ENCODE measurements at places on chromosomes 5 and 9.

GRCh38 chr5:147234825-147235635 lies at the start of gene STK32A:
Gene STK32A, plus strand, starts transcription at chr5:147235026. Its CDS starts 4,609 bp downstream, at chr5:147239635.
- DNase-seq: no peak

- DNase-seq: no peak
Observed at GRCh38 chr5:143194206-143194605, 209.3 kb downstream of the NR3C1 start.

DNA sequence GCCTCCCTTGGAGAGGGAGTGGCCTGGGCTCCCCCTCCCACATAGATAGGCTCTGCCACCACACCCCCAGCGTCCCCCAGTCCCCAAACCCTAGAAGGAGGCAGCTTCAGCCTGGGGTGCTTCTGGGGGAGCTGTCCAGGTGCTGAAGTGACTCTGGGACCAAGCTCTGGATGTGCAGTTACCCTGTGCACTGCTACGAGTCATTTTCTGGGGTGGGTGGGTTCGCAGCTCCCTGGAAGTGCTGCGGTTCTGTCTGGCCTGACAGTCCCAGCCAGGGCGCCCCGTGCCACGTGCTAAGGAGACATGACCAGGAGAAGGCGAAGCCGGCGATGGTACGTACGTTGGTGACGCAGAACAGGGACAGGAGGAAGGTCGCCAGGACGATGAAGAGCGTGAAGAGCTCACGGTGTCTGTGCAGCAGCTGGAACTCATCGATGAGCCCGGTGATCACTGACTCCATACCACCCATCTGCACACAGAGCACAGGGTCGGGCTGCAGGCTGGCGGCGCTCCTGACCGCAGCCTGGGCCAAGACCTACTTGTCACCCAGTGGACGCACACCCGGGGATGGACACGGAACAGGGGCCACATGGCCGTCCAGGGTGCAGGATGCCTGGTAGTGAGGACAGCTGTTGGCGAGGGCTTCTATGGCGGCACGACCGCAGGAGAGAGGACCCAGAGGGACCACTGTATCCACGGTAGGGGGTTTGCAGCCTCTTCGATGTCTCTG lies 35.7 kb downstream of the SLC6A3 start:
- no peak for DNase-seq

DNA sequence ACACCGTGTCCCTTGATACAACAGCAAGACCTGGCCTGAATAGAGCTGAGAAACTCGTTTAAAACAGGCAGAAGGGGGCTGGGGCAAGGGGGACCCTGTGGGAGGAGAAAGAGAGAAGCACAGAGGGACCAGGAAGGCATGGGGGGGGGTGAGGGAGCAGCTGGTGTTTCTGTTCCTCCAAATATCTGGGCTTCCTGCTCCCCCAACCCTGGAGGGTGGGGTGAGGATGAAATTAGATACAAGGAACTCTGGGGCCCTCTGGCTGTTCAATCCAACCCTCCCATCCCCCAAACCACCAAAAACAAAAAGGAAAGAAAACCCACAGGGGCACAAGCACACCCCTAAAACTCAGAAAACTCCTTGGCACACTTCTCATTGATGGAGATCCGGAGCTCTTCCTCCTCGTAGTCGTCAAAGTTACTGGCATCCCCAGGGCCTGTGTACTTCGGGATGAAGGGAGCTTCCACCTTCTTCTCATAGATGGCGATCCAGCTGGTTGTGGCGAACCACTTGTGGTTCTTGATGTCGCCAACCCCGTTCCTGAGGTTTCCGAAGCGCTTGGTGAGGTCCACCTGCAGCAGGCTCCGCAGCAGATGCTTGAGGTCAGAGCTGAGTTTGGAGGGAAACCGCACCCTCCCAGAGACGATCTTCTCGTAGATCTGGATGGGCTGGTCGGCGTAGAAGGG lies 1.1 kb downstream of the PRKACG start:
- no peak for DNase-seq

DNA sequence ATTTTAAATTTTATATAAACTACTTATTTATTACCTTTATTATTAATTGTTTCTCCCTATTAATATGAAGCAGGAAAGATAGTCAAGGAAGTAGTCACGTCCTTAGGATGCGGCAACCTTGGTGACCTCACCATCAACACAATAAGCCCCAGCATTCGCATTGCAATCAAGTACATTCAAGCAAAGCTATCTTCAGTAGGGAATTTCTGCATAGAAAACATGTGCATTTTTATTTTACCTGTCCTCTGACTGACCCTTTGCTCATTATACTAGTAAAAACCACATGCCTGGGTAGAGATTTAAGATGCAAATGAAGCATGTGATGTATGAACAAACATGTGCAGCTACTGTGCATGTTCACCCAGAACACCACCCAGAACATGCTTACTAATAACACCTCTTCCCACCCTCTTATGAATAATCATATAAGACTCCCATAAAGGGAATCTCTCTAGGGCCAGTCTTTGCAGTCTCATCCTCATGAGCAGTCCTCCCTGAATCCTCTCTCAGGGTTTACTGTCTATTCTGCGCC lies 869.6 kb downstream of the TAF11L14 start:
- DNase-seq: no peak

GRCh38 chr9:131012396-131012917 lies 3.5 kb downstream of the LAMC3 start:
- DNase-seq: no peak

DNA sequence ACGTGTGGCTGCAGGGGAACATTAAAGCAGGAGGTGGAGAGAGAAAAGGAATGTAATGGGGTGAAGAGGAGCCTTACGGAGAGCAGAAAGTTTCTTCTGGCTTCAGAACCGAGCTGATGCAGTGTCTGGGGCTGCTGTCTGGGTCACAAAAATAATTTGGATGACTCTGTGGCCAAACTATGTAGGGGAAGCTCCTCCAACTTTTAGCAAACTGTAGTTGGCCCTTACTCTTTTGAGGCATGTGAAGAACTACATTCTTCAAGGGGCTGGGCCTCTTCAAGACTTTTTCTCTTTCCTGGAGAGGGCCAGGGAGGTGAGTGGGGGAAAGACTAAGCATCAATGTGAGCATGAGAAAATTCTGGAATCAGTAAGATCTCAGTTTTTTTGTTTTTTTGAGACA lies 31.9 kb upstream of the SPARC start:
- no peak for DNase-seq

Measured in activated CD4-positive, alpha-beta T cell treated with anti-CD3 and anti-CD28 coated beads, Interleukin-2, amount 50 U/mL, for 24 hours (primary cell).